ENCODE measurements at places on chromosomes 4 and X. TPM values are rescaled to one million over a fixed set of nuclear protein-coding genes. Genes with fewer than 3 reads are reported as not detected.

Gene CLGN
- total RNA-seq, result 0.79 TPM

Gene FGB
- total RNA-seq, result not detected

Gene CXCL9
- total RNA-seq, result not detected

Gene CXorf49
- total RNA-seq, result not detected

Gene TRIM60
- total RNA-seq, result not detected

Gene GAB3
- total RNA-seq, result 3.5 TPM

Gene TLR10
- not detected for total RNA-seq

Gene PDHA1
- 50.4 TPM for total RNA-seq

Gene SSX2
- total RNA-seq, result not detected

Gene TAPT1
- total RNA-seq, result 7.3 TPM

Gene PNMA6F
- not detected for total RNA-seq
